Uterus (tissue), 4 donors: ENCODE measurements at places on chromosomes 16 and 17. TPM values are rescaled to one million over a fixed set of nuclear protein-coding genes. Genes with fewer than 3 reads are reported as not detected.
A peak's percentile ranks its signal among the peaks of the same experiment; 100 is the strongest.

Gene SDR42E2
- not detected for total RNA-seq

Gene FOXF1
- 4.9 TPM for total RNA-seq

Gene SLC4A1
- 8.4 TPM for total RNA-seq

Gene PCTP
- 14.7 TPM for total RNA-seq

Gene CORO6
- 3.8 TPM for total RNA-seq

Gene ARHGAP44
- total RNA-seq = 8.2 TPM

Gene CDH8
- total RNA-seq = not detected

Gene KIF19
- total RNA-seq = 20.7 TPM

Gene ANKRD40CL
- total RNA-seq = not detected

DNA sequence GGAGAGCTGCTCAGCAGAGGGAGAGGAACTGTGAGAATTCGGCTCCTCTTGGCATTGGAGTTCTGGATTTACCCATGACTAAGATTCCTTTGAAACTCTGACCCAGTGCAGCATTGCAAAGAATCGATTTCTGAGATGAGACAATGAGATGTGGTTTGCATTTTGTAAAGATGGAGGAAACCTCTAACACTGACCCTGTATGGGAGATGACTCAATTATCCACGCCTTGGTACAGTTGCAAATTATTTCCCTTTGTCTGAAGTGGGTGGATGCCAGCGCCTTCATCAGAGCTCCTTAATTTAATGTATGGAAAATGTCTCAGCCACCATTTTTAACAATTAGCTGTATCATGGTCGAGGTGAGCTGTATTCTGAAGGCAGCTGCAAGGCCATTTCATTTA lies 53.4 kb downstream of the NUP93 start:
- no peaks in the 10 kb centered on the region for H3K4me1 ChIP-seq
- H3K27ac ChIP-seq = no peak overlapping the region
- H3K4me3 ChIP-seq = no peak overlapping the region
- H3K27me3 ChIP-seq = no peaks in the 10 kb centered on the region
- no peaks in the 10 kb centered on the region for H3K36me3 ChIP-seq

DNA sequence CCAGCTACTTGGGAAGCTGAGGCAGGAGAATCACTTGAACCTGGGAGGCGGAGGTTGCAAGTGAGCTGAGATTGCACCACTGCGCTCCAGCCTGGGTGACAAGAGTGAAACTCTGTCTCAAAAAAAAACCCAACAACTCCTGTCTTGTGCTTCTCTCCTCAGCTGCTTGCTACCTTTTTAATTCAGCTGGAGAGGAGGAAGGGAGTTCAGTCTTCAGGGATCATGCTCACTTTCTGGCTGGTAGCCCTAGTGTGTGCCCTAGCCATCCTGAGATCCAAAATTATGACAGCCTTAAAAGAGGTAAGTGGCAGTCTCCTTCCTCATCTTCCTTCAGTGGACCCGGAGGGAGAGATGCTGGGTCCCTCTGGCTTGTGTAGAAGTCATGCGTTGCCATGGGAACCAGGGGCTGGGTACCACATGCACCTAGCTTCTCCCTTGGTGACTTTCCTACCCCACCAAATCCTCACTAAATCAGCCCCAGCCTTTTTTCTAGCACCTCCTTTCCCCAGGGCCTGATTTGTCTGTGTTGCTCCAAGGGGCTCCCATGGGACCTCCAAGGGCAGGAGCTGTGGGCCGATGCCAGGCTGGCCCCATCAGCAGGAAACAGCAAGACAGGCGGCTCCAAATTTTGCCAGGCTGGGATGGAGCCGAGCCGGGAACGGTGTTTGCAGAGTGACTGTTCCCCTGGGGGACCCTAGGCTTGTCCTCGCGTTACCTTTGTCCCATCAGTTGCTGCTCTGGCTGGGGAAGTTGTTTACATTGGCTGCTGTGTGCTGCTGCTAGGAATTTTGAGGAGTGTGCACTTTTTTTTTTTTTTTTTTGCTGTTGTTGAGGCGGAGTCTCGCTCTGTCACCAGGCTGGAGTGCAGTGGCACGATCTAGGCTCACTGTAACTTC lies 65.2 kb downstream of the ABCC1 start:
- H3K4me1 ChIP-seq = no peaks in the 10 kb centered on the region
- no peaks in the 10 kb centered on the region for H3K36me3 ChIP-seq
- H3K4me3 ChIP-seq = no peak overlapping the region

GRCh38 chr17:49459401-49459984 lies 35.6 kb upstream of the NGFR start:
- DNase-seq = no peak
- no peaks in the 10 kb centered on the region for H3K36me3 ChIP-seq
- no peaks in the 10 kb centered on the region for H3K4me1 ChIP-seq
- no peaks in the 10 kb centered on the region for H3K27me3 ChIP-seq
- H3K4me3 ChIP-seq = no peak overlapping the region

DNA sequence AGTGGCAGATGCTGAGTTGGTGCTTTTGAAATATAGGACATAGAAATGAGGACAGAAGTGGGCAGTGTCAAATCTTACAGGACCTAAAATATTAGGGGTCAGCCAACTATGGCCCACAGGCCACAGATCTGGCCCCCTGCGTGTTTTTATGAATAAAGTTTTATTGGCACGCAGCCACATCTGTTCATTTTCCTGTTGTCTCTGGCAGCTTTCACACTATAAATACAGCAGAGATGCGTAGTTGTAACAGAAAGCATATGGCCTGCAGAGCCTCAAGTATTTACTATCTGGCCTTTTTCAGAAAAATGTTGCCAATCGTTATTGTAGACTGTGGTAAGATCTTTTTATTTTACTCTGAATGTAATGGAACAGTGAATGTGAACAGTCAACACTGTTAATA lies 82.8 kb downstream of the ABCC6 start:
- no peak for DNase-seq
- no peaks in the 10 kb centered on the region for H3K36me3 ChIP-seq
- no peak overlapping the region for H3K4me3 ChIP-seq
- no peaks in the 10 kb centered on the region for H3K4me1 ChIP-seq
- no peak overlapping the region for H3K27ac ChIP-seq
- H3K27me3 ChIP-seq = no peaks in the 10 kb centered on the region

DNA sequence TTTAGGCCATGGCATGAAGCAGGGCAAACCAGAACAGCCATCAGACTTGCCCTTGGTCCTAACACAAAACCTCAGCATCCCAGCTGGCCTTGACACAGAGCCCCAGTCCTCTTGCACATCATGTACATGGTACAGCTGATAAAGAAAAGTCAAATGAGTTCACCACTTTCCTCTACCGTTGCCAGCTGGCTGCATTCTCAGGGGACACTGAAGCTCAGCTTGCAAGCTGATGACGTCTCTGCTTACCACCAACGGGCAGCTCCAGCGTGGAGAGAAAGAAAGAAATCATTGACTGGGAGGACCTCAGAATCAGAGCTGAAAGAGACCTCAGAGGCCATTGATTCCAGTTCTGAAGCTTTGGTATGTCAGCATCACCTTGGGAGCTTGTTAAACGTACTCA lies 80.7 kb upstream of the CES5A start:
- H3K4me1 ChIP-seq = no peaks in the 10 kb centered on the region
- H3K27me3 ChIP-seq = no peaks in the 10 kb centered on the region
- no peak overlapping the region for H3K27ac ChIP-seq
- no peak for DNase-seq

DNA sequence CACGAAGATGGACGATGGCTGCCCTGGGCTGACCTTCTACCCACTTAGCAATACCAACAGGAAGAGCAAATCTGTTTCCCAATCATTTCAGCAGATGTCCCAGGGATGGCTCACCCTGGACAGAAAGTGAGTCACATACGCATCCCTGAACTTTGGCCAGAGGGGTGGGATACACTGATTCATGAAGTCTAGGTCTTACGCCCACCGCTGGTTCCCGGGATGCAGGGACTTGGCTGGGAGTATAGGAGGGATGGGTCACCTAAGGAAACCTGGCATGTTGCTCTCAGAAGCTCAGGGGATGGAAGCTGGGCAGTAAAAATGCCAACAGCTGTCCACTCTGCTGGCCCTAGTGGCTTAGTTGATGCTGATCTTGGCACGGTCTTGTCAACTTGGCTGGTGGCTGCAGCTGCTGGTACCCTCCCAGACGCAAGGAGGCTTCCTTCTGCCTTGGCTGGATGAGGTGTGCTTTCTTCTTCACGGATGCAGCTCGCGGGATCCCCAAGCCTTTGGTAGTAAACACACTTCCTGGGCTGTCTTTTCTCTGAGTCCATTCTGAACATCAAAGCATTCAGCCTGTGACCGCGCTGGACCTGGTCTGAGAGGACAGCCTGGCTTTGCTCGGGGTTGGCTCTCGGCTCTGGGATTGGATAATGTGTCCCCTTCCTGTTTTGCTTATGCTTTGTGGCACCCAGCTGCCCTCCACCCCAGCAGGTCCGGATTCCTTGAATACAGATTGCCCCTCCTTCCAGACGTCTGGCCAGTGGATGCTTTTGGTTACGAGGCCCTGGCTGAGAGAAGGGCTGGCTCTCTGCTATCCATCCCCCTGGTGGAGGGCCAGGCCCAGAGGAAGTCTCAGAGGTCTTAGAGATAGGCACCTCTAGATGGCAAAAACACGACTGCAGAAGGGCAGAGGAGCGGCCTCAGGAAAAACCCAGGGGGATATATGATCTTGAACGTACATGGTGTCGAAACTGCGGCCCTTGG lies 71.5 kb downstream of the RAP1GAP2 start:
- no peak overlapping the region for H3K4me3 ChIP-seq
- no peak for DNase-seq
- no peaks in the 10 kb centered on the region for H3K4me1 ChIP-seq

DNA sequence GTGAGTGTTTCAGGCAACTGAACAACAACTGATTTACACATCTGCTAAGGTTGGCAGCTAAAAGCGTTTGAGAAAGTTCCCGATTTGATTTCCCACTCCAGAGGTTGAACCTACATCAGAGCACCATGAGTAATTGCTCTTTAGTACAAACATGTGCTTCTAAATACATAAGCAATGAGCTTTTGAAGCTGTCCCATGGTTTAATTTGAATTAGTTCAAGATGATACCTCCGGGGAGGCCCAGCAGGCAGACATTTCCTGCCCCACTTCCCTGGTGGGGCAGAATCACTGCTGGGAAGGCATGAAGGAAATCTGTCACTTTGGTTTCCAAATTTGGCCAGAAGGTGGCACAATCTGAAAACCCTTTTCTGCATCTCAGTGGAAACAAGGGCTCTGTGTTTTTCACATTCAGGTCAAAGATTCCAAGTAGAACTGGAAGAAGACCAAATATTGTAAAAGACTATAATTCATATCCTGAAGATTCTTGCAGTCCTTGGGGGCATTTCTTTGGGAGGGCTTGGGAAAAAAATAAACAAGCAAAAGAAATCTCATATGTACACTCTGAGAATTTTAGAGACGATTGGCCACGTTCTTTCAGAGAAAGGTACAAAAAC lies 176.2 kb upstream of the FAM20A start:
- DNase-seq = peak; percentile 72
- H3K27me3 ChIP-seq = no peaks in the 10 kb centered on the region
- peak overlapping the region; percentile 67 for H3K27ac ChIP-seq
- H3K4me3 ChIP-seq = no peak overlapping the region
- peaks cover 5% of the 10 kb centered on the region for H3K4me1 ChIP-seq
- H3K36me3 ChIP-seq = no peaks in the 10 kb centered on the region

GRCh38 chr17:67270416-67270815 lies 25.4 kb upstream of the HELZ start:
- no peak overlapping the region for H3K4me3 ChIP-seq

- H3K36me3 ChIP-seq = no peaks in the 10 kb centered on the region
- no peaks in the 10 kb centered on the region for H3K4me1 ChIP-seq
- peak; percentile 28 for DNase-seq
- H3K27ac ChIP-seq = no peak overlapping the region
These were observed 14.4 kb upstream of the METRNL start for GRCh38 chr17:83064732-83065659.

DNA sequence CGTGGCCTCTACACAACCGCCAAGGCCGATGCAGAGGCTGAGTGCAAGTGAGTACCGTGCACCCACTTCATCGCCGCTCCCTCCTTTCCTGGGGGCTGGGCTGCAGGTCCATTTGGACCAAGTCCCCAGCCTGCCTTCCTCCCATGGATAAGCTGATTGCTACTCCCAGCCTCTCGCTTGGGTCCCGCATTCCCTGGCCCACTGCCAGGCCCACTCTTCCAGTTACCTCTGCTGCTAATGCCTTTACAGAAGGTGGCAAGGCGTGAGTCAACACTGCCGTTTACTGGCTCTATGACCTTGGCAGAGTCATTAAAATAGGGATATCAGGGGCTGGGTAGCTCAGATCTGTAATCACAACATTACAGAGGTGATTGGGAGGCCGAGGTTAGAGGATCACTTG lies 11.2 kb downstream of the SULT1A2 start:
- DNase-seq = no peak
- no peak overlapping the region for H3K27ac ChIP-seq
- no peaks in the 10 kb centered on the region for H3K27me3 ChIP-seq

GRCh38 chr17:596763-597644 lies 117.6 kb downstream of the VPS53 start:
- H3K4me1 ChIP-seq = peaks cover 8% of the 10 kb centered on the region
- no peak overlapping the region for H3K4me3 ChIP-seq
- no peaks in the 10 kb centered on the region for H3K36me3 ChIP-seq

DNA sequence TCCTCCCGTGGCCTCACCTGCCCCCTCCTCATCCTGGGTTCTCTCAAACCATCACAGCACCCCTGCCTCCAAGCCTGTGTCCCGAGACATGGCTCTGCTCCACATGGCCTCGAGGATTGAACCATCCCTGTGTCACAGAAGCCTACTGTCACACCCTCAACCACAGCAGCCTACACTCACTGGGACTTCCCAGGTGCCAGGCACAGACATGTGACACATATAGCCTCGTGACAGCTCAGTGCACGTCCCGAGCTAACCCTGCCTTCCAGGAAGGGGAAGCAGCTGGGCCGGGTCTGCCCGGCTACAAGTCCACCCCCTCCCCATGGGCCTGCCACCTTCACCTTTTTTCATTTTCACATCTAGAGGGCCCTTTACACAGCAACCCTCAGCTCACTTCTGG lies 238.3 kb downstream of the CPPED1 start:
- no peaks in the 10 kb centered on the region for H3K27me3 ChIP-seq
- no peaks in the 10 kb centered on the region for H3K4me1 ChIP-seq
- no peak overlapping the region for H3K27ac ChIP-seq
- no peak for DNase-seq
- no peaks in the 10 kb centered on the region for H3K36me3 ChIP-seq
- no peak overlapping the region for H3K4me3 ChIP-seq
